Endothelial cell (in vitro differentiated cells): ENCODE measurements at places on chromosomes 3 and 15. TPM values are rescaled to one million over a fixed set of nuclear protein-coding genes. Genes with fewer than 3 reads are reported as not detected.

DNA sequence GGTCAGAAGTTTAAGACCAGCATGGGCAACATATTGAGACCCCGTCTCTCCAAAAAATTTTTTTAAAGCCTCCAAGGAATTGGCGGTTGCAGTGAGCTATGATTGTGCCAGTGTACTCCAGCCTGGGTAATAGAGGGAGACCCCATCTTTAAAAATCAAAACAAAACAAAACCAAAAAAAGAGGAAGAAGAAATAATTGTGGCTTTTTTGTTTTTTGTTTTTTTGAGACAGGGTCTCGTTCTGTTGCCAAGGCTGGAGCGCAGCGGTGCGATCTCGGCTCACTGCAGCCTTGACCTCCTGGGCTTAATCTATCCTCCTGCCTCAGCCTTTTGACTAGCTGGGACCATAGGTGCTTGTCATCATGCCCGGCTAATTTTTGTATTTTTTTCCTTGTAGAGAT, 4.5 kb upstream of the SLC30A4 start:
- no peak for DNase-seq

The CPNE4 gene
- total RNA-seq, result 0.41 TPM

GRCh38 chr3:47909607-47910006, 106.6 kb downstream of the MAP4 start:
- no peak for DNase-seq

GRCh38 chr15:39128746-39129145, 452.1 kb upstream of the THBS1 start:
- no peak for DNase-seq

The HESX1 gene
- total RNA-seq, result 1.6 TPM

DNA sequence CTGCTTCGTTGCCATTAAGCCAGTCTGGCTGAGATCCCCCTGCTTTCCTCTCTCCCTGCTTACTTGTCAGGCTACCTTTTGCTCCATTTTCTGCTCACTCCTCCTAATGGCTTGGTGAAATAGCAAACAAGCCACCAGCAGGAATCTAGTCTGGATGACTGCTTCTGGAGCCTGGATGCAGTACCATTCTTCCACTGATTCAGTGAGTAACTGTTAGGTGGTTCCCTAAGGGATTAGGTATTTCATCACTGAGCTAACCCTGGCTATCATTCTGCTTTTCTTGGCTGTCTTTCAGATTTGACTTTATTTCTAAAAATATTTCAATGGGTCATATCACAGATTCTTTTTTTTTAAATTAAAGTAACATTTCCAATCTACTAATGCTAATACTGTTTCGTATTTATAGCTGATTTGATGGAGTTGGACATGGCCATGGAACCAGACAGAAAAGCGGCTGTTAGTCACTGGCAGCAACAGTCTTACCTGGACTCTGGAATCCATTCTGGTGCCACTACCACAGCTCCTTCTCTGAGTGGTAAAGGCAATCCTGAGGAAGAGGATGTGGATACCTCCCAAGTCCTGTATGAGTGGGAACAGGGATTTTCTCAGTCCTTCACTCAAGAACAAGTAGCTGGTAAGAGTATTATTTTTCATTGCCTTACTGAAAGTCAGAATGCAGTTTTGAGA, 25.0 kb downstream of the CTNNB1 start:
- DNase-seq, result no peak

The ZBED2 gene
- not detected for total RNA-seq

The SCAANT1 gene
- total RNA-seq, result not detected

The FBXO40 gene
- total RNA-seq, result not detected

DNA sequence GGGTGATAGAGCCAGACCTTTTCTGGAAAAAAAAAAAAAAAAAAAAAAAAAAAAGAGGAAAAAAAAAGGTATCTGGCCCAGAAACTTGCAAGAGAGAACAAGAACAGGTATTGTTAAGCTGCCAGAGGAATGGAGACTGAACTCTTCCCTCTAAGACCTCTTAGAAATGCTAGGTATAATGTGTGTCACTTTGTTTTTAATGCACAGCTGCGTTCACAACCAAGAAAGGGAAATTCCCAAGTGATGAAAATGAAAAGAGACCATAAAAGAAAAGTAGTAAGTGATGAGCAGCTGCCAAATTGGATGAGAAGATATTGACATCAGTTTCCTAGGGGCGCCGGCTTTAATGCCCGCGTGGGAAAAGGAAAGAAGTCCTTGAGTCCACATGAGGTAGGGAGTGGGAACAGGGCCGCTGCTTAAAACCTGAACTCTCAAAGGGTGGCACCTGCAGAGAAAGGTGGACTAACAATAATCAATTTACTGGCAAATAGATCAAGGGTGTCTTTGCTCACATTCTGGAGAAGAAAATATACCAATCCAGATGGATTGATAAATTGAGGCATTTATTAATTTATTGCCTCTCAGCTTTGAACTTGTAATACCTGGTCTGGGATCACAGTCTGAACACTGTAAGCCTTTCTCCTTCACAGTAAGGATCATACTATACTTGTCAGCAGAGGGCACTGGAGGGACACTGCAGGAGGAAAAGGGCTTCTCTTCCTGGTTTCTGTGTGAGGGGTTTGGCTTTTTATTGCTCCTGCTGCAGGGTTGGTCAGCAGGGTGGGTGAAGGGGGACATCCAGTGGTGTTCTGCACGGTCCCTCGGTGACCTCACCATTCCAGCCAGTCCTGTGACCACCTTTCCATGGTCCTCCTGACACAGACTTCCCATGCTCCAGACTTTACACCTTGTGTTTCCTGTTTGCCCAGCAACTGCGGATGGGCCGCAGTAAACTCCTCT, 131.6 kb downstream of the AQP9 start:
- DNase-seq, result peak; percentile 63

The CACNA2D3 gene
- total RNA-seq, result 0.46 TPM

The TIGIT gene
- total RNA-seq, result not detected

GRCh38 chr15:91787198-91787597, 66.3 kb upstream of the SLCO3A1 start:
- DNase-seq, result no peak

The CHRM5 gene
- not detected for total RNA-seq

GRCh38 chr15:73994912-73995622, 551 bp downstream of the PML start:
- no peak for DNase-seq

DNA sequence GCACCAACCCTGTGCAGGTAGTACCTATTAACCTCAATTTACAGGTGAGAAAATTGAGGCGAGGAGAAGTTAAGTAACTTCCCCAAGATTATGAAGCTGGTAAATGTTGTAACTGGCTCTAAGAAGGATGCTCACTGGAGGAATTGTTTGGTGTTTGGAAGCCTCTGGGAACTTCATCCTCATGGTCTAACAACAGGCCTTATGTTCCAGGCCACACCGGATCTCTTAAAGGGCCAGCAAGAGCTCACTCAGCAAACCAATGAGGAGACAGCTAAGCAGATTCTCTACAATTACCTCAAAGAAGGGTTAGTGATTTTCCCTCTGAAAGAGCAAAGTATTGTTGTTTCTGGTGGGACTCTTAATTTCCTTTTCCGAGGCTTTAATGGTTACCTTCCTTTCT, 63.9 kb downstream of the CGNL1 start:
- DNase-seq, result no peak

The LRCH3 gene
- 62.2 TPM for total RNA-seq

DNA sequence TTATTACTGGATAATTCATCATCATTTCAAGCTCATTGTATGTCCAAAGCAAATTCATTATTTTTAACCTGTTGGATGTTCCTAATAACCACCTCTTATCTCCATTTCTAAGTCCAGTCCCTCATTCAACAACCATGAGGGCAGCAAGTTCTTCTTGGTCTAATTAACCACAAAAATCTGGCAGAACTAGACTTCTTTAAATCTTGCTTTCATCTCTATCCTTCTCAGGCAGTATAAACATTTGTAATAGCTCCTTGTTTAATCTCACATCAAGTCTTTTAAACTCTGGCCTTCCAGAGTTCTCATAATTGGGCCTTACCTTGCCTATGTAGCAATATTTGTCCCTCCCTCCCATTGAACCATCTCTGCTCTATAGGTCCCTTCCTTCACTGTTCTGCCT, 17.0 kb upstream of the GHSR start:
- no peak for DNase-seq

GRCh38 chr3:72191209-72191960, 406.4 kb upstream of the PROK2 start:
- no peak for DNase-seq

The TRPC1 gene
- 19.0 TPM for total RNA-seq

GRCh38 chr15:48072941-48073340, 47.8 kb upstream of the SLC24A5 start:
- DNase-seq, result no peak

GRCh38 chr15:91704343-91704742, 149.2 kb upstream of the SLCO3A1 start:
- no peak for DNase-seq

DNA sequence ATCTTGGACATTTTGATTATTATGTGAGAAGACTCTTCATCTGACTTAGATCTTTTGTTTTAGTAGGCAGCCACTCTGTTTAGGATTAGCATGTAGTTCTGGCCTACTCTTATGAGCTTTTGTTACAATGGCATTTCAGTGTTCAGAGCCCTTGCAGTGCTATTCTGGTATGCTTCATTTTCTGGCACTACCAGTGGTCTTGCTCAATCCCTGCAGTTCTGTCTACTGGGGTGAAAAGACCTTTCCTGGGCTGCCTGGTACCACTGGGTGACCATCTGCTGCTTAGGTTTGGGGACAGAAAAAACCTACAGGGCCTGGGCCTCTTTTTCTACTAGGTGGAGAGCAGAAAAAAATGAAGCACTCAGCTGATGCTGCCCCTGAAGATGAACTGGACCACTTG, 42.5 kb downstream of the IL16 start:
- no peak for DNase-seq

The CDCP1 gene
- 0.26 TPM for total RNA-seq

GRCh38 chr3:22971497-22971896, 231.6 kb upstream of the UBE2E2 start:
- no peak for DNase-seq

DNA sequence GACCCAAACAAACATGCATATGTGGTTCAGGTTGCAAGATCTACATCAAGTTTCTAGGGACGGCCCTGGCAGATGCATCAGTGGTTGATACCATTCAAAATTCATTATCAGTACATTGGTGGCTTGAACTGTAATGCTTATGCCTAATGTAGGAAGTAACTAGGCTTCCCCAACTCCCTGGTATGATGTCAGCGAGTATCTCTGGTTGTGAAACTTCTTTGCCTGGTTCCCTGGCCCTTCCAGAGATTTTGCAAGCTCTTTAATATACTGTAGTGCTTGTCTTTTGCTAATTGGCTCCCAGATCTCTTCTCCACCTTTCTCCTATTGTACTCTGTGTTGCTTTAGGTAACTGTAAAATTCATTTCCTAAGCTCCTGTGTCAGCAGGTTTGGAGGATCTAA, 114.8 kb upstream of the RARB start:
- no peak for DNase-seq

The CHAC1 gene
- total RNA-seq, result 16.4 TPM

- no peak for DNase-seq
Measured at GRCh38 chr3:57080171-57080570, 19.7 kb downstream of the SPATA12 start.

DNA sequence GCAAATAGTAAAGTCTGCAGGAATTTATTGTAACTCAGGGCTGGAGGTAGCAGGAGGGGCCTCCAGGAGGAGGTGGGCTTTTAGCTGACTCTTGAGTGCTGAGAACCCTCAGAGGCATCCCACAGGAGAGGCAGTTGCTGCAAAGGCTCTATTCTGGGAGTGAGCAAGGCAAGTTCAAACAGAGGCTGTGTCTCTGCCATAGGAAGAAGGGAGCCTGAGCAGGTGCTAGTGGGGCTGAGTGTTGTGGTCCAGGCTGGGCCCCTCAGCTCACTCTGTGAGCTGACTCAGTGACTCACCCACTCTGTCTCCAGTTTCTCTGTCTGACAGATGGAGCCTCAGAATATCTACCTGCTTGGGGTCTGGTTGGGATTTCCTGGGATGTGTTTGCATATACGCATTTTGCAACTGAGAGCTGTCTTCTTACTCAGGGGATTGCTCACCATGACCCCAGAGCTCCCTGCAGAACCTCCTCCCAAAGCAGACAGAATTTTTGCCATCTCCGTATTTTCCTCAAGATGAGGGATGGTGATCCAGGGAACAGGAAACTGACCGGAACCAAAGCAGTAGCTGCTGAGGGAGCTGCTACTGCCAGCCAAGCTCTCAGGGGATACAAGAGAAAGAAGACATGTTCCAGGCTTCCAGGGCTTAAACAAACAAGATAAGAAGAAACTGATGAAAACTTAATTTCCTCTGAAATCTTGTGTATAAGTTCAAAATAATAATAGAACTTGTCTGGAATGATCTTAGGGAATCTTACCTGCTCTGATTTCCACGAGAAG, 13.6 kb upstream of the NOX5 start:
- no peak for DNase-seq

GRCh38 chr3:124007186-124007585, 15.3 kb upstream of the ROPN1 start:
- DNase-seq, result no peak

DNA sequence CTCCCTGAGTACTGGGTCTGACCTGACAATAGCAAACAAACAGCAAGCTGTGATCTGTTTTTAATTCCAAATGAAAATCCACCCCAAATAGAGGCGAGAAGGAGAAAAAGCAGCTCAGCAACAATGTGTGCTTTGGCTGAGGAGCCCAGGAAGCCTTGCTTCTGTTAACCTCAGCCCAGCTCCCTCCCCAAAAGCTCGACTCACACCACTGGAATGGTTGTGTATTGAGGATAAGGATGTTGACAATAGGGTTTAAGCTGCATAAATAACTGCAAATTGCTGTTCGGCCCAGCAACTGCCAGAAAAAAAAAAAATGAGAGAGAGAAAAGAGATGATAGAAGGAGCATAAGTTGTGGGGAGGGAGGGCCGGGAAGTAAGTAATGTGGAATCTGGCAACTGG, 104.0 kb upstream of the TBC1D5 start:
- no peak for DNase-seq

DNA sequence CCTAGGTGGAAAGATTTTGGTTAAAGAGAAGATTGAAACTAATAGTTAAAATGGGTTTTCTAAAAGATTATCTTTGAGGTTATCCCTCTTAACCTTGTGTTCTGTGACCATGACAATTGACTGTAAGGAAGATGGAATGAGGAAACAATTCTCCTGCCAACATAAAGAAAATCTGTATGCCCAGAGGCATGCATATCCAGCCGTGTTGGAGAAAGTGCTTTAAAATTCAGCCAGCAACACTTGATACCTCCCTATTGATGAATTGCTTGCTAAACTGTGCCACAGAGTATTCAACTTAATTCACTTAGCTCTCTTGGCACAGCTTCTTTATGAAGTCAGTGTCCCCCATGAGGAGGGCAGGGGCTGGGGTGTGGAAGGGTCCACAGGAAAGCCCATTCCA, 203.5 kb downstream of the UBE2E2 start:
- DNase-seq, result no peak

The LRRC31 gene
- 0.23 TPM for total RNA-seq

DNA sequence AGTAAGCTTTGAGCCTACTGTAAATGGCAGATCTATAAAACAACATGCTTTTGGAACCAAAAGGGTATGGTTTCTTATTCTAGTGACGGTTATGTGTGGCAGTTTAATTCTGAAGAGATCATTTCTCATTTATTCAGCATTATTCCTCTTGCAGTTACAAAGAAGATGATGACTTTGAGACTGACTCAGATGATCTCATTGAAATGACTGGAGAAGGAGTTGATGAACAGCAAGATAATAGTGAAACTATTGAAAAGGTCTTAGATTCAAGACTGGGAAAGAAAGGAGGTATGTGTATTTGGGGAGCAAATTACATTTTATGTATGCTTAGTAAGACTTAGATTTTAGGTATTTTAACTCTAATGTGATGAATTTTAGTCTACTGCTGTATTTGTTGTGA, 41.5 kb downstream of the CHD2 start:
- DNase-seq, result no peak

The ZPLD1 gene
- not detected for total RNA-seq

The P2RY12 gene
- total RNA-seq, result not detected

GRCh38 chr3:123347691-123348264, 101.1 kb downstream of the ADCY5 start:
- DNase-seq, result no peak
